Cerebellar nuclear complex (tissue), 1 donor: ENCODE measurements at places on chromosomes 13 and 19.

DNA sequence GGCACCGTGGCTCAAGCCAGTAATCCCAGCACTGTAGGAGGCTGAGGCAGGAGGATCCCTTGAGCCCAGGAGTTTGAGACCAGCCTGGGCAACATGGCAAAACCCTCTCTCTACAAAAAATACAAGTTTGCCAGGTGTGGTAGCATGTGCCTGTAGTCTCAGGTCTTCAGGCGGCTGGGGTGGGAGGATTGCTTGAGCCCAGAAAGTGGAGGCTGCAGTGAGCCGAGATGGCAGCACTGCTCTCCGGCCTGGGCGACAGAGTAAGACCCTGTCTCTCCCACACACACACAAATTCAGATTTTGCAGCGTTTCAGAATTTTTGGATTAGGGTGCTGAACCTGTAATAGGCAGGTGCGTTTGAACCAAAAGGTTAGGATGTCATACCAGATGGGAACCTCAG lies 2.2 kb downstream of the RPS11 start:
- no peak for DNase-seq

GRCh38 chr19:41030651-41031050 lies 39.6 kb downstream of the CYP2B6 start:
- no peak for DNase-seq

DNA sequence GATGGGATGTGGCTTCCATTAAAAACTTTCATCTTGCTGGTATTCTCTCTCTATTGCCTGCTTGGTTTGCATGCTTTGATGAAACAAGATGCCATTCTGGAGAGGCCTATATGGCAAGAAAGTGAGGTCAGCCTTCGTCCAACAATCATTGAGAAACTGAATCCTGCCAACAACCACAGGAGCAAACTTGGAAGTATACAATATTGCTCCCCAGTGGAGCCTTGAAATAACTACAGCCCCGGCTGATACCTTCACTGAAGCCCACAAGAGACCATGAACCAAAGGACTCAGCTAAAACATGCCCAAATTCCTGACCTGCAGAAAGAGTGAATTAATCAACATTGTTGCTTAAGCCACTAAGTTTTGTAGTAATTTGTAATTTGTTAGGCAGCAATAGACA lies 82.5 kb upstream of the FGF14 start:
- no peak for DNase-seq

DNA sequence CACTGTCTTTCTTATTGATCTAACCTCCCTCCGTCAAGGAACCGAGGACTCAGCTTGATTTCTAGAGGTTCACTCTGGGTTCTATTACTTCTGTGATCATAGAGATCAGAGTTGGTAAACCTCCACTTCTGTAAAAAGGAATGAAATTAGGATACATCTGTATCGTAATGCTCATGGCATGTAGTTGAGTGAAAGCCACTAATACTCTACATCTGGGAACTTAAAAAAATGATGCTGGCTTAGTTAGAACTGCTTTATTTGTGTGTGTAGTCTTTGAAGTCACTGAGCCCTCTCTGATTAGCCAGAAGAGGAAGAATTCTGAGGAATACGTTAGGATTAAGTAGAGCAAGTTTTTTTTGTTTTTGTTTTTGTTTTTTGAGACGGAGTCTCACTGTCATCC lies 140.8 kb downstream of the GGACT start:
- DNase-seq: no peak

- no peak for DNase-seq
These were observed 314.2 kb downstream of the OLFM4 start for GRCh38 chr13:53342623-53343360.

DNA sequence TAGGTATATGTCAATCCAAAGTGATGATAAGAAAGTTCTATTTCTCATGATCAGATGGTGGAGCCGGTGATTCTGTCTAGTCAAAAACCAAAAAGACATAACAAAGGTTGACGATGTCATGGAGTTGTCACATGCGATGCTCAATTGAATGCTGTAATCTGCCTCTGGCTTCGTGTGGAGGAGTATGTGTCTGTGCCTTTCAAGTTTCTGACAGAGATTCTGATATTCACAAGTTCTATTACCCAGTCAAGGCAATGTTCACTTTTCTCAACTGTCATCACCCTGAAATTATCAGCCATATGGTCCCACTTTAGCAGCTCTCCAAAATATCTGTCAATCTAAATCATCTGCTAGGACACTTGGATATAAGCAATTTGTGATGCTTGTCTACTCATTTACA lies 367.6 kb upstream of the PRR20A start:
- DNase-seq: no peak
